Epithelial cell of alveolus of lung (primary cell): ENCODE measurements at places on chromosomes 7 and 10. TPM values are rescaled to one million over a fixed set of nuclear protein-coding genes. Genes with fewer than 3 reads are reported as not detected.

Gene CRPPA
- 0.48 and 0.78 TPM in 2 replicates for total RNA-seq

Gene SLC16A12
- total RNA-seq = 0.24 and 0.91 TPM in 2 replicates

Gene MGMT
- total RNA-seq = 29.5 and 40.3 TPM in 2 replicates

Gene ZMIZ1
- 24.8 and 52.3 TPM in 2 replicates for total RNA-seq

Gene TACR2
- 0.26 TPM in 1 of 2 replicates, not detected in the other for total RNA-seq

Gene GIMAP4
- 1.4 TPM in 1 of 2 replicates, not detected in the other for total RNA-seq

Gene DGKB
- total RNA-seq = 0.13 TPM in 1 of 2 replicates, not detected in the other

Gene CPEB3
- 0.39 and 0.64 TPM in 2 replicates for total RNA-seq

Gene HIP1
- 14.8 and 16.5 TPM in 2 replicates for total RNA-seq

Gene BAG3
- total RNA-seq = 38.8 and 44.2 TPM in 2 replicates

Gene GPR37
- 6.5 and 19.0 TPM in 2 replicates for total RNA-seq

Gene ANXA8L1
- total RNA-seq = 0.56 and 5.7 TPM in 2 replicates

Gene ATXN7L1
- 2.6 and 5.3 TPM in 2 replicates for total RNA-seq

Gene OPN4
- not detected in 2 replicates for total RNA-seq

Gene BLNK
- not detected in 2 replicates for total RNA-seq

Gene STOX1
- 0.48 TPM in 1 of 2 replicates, not detected in the other for total RNA-seq

Gene PTPRN2
- total RNA-seq = 0.78 and 2.7 TPM in 2 replicates

Gene PAX4
- not detected in 2 replicates for total RNA-seq

Gene UBE3C
- total RNA-seq = 44.9 and 60.8 TPM in 2 replicates

Gene CADPS2
- total RNA-seq = 6.2 and 8.8 TPM in 2 replicates

Gene CRYGN
- total RNA-seq = not detected in 2 replicates

Gene SLC13A1
- not detected in 2 replicates for total RNA-seq

Gene KLF14
- 0.13 TPM in 1 of 2 replicates, not detected in the other for total RNA-seq

Gene NCAPG2
- 10.5 and 19.5 TPM in 2 replicates for total RNA-seq

Gene LEP
- not detected in 2 replicates for total RNA-seq

Gene IFIT2
- total RNA-seq = 2.7 and 4.0 TPM in 2 replicates

Gene LIMK1
- 28.3 and 60.1 TPM in 2 replicates for total RNA-seq
